ENCODE measurements at places on chromosomes 4 and X.

DNA sequence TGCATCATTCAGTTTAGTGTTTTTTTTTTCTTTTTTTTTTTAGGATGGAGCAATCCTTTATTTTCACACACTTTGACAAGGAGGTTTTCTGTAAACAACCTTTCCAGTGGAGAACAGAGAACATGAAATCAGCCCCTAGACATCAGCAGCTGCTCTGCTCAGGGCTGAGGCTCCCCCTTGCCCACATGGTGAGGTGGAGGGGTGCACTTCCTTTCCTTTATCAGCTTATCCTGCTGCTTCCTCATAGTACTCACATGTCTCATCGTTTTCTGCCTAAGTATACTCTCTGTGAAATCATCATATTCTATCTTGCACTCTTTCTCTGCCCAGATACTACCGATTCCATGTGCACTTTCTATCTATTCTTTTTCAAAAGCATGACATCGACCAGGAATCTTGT is 47.6 kb upstream of the PRSS12 start:
- no peak for DNase-seq

GRCh38 chr4:4631150-4631549 is 89.3 kb upstream of the STX18 start:
- no peak for DNase-seq

DNA sequence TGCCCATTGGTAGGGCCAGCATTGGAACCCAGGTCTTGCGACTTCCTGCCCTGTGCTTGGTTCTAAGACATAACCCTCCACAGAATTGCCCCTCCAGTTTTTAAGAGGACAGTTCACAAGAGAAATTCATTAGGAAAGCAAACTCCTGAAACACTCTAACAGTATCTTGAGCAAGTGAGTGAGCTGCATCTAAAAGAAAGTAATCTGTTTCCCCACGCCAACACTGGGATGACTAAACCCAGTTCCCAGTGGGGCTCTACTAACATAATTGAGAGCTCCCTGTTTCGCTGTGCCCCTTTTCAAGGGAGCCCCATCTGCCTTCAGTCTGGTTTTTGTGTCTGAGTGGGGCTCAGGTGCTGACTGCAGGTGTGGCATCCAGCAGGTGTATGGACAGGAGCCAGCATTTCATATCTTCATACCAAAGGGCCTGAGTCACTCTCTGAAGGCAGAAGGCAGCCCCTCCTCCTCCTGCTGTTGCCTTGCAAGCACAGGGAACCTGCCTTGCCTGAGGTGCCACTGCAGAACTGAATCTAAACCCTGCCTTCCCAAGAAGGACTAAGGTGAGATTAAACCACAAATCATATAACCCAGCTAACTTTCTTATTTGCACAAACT is 8.0 kb downstream of the AMOT start:
- no peak for DNase-seq

DNA sequence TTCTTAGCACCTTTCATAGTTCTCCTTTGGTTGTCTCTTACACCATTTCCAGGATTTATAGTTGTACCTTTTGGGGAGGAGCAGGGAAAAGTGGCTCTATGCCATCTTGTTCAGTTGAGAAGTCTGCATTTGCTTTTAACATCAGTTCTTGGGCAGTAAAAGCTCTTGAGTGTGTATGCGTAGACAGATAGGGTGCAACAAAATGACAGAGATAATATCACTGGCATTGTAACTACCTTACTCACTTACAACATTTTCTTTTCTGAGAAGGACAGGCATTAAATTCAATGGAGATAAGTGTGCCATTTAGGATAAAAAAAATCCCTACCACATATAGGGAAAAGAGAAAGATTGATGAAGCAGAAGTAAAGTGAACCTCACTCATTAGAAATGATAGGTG is 38.9 kb downstream of the ADGRG4 start:
- no peak for DNase-seq

DNA sequence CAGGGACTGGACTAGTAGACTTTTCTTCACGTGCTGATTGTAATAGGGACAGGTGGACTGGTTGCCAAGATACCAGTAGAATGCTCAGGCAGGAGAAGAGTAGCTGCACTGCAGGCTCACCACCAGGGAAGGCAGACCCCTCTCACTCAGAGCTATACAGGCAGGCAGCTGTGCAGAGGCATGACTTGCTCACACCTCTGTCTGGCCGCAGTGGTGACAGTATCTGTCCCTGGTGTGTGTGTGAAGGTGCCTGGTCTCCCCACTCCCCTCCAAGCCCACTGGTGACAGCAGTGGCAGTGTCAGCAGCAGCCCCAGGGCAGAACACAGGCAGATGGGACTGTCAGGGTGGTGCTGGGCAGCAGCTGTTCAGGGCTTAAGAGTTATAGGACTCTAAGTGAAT is 140.7 kb downstream of the RPS6KA6 start:
- DNase-seq = peak; percentile 3

- DNase-seq = no peak
These were observed 34.5 kb downstream of the RPS6KA6 start for GRCh38 chrX:84153538-84153937.

DNA sequence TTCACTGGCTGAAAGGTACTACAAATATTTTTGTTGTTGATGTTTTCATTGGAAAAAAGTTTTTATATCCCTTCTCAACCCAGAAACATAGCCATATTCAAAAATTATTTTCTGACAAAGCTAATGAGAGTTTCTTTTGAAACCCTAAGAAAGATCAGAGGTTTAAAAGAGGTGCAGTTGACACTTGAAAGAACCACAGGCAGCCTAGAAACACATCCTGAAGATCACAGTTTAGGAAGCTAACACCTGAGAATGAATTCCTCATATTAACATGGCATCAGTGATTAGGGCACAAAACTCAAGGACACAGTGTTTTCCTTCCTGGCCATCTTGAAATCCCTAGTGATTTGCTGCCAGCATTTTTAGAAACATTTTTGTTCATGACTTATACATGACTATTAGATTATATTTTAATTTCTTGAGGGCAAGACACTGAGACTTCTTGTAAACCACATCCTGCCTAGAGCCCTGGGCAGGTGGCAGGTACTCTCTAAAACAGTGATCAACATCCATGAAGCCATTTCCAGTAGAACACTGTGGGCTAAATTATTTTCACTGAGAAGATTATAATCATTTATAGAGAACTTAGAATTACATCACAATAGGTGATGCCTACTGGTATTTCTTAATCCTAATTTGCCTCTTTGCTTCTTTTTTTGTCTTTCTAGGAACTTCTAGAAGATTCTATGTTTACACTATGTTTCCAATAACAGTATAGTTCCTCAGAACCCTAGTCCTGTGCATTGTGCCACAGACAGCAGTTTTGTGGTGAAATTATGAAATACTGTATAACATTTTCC is 80.0 kb downstream of the ARSJ start:
- peak; percentile 11 for DNase-seq

DNA sequence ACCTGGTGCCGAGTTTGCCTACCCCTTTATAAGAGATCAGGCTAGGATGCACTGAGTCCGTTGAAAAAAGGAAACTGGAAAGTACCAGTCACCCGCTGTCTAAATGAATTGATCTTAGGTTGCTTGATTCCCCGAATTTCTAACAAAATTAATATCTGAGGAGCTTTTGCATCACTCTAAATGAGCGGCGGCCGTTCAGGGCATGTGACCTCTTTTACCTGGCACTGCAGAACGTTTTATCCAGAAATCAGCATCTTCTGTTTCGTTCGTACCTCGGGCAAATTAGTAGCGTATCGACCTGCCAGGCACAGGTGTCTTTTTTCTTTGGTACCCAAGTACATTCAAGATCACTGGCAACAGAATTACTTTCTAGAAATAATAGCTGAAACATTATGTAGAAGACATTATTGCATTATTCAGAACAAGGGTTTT is 876 bp downstream of the KLHL2 start:
- DNase-seq = no peak

GRCh38 chrX:47168495-47169073 is 23.6 kb downstream of the RBM10 start:
- no peak for DNase-seq

DNA sequence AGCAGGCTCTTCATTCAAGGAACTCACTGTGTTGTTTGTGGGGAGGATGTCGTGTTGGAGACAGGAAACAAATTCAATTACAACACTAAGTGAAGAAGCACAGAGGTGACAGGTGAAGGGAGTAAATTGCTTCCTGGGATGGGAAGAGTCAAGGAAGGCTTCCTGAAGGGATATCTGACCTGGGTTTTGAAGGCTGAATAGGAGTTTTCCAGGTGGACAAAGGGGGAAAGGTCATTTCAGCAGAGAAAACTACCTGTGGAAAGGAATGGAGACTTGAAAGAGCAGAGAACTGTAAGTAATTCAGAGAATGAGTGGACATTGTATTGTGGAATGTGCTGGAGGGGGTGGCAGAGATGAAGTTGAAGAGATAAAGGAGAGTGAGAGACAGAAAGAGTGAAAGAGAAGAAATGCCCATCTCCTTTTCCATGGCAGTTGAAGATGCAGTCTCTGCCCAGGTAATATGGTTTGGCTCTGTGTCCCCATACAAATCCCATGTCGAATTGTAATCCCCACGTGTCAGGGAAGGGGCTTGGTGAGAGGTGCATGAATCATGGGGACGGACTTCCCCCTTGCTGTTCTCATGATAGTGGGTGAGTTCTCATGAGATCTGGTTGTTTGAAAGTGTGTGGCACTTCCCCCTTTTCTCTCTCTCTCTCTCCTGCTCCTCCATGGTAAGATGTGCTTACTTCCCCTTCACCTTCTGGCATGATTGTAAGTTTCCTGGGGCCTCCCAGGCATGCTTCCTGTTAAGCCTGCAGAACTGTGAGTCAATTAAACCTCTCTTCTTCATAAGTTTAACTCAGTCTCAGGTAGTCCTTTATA is 205.7 kb upstream of the BCOR start:
- DNase-seq = peak; percentile 18

GRCh38 chr4:76679691-76680090 is 218.3 kb downstream of the SOWAHB start:
- no peak for DNase-seq

- DNase-seq = peak; percentile 94
These were observed 2.9 kb downstream of the MAML3 start for GRCh38 chr4:140150886-140151698.

GRCh38 chr4:26028793-26029567 is 115.0 kb downstream of the SMIM20 start:
- DNase-seq = no peak

DNA sequence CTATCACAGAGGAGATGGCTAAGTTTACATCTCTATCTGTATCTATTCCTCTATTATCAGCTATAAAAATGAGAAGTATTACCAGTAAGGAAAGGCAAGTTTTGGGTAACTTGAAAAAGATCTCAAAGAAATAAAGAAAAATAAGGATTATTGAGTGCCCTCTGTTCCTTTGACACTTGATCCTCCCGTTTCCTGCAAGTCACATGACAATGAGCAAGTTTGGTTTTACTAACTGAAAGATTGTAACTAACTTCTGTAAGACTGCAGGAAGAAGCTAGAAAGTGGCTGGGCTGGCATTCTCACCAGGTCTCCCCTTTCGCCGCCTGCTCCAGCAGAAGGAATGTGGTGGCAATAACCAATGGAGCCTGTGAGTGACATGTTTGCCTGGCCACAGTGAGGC is 59.2 kb downstream of the ARHGAP24 start:
- no peak for DNase-seq

DNA sequence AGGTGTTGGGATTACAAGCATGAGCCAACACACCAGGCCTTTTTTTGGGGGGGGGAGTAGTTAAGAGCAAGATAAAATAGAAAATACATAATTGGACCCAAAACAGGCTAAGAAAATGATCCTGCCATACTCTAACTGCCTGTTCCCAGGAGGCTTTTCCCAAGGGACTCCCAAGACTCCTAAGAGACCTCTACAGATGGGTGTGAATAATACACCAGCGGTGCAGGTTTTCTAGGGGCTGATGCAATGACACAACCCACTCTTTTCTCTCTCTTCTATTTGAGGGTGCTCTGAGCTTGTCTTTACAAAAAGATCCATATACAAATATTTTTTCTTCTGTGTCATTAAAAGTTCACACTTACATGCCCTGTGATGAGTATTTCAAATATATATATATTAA is 116.9 kb downstream of the RASL11B start:
- no peak for DNase-seq

GRCh38 chrX:9352243-9352642 is 112.6 kb upstream of the TBL1X start:
- peak; percentile 24 for DNase-seq

DNA sequence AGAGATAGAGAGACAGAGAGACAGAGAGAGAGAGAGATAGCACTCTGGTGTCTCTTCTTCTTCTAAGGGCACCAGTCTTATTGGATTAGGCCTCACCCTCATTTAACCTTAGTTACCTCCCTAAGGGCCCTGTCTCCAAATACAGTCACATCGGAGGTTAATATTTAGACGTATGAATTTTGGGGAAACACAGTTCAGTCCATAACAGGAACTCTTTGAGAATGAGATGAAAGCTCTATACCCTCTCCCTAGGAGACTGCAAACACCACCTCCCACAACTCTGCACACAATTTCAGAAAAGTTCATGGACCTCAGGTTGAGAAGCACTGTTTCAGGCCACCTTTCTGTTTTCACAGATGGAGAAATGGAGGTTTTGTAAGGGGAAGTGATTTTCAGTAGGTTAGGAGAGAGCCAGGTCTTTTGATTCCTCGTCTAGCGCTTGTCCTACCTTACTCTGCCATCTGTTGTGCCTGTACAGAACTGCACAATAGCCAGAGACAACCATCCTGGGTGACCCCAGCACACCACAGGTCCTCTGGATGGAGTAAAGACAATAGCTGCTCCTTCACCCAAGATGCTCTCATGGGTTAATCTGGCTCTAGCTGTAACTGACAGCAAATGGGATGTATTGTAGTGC is 16.9 kb upstream of the LOC101059915 start:
- no peak for DNase-seq

DNA sequence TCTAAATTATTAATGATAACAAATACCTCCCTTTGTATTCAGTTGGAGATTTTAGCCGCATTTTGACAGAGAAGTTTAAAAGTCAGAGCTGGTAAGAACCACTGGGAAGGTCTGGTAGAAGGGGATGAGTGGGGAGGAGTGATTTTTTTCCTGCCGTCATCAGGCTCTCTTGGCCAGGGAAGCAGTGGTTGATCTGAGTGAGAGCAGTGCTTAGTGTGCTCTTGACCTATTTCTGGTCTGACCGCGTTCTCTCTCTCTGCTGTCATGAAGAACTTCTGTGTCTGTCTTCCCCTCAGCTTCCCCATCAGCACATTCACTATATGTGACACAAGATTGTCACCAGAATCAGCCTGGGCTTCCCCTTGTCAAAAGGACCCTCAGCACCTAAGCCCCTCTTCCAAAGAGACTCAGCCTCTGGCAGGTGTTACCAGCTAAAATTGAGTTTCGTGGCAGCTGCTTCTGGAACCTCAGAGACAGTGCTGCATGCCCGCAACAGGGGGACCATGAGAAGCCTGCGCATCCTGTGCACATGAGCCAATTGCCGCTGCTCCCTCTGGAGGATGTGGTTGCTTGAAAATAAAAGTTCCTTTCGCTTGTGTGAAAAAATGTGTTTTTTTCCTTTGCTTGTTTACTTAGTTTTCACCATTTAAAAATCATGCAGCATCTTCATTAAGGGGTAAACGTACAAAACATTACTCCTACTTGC is 268.9 kb downstream of the C4orf33 start:
- no peak for DNase-seq

- peak; percentile 6 for DNase-seq
These were observed 88.2 kb downstream of the TASL start for GRCh38 chrX:30489323-30489722.

GRCh38 chr4:75634281-75634680 is 4.0 kb upstream of the CDKL2 start:
- DNase-seq = no peak
